ENCODE measurements at places on chromosomes 7 and 10.

DNA sequence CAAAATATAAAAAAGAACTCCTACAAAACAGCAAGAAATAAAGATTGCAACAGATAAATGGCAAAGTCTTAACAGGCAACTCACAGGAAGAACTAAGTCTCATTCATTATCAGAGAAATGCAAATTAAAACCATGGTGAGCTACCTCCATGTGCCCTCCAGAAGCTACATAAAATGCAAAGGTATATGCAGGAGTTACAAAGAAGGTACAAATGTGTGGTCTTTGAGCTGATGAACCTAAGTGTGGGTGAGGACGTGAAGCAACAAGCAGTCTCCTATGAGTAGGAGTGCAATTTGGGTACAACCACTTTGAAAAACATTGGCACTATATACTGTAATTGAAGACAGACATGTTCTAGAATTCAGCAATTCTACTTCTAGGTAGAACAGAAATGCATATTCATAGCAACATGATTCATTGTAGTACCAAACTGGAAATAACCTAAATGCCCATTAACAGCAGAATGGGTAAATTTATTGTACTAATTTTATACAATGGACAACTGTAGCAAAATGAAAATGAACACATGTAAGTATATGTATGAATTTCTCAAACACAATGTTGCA lies 61.6 kb upstream of the KCNMA1 start:
- no peak for DNase-seq

DNA sequence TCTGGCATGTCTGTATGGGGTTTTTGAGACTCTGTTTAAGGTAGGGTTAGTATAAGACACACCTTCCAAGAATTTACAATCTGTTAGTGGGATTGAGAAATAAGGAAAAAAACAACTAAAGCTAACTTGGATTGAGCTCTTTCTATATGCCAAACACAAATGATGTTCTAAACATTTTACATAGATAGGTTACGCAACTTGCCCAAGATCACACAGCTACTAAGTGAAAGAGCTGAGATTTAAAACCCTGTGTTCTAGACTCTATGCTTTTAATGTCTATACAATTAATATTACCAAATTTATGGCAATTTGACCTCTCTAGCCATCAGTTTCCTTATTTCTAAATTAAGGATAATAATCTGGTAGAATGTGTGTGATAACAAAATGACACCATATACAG lies 1056.2 kb downstream of the LRMDA start:
- DNase-seq: no peak

- no peak for DNase-seq
Observed at GRCh38 chr10:36053271-36053670, 411.2 kb upstream of the FZD8 start.

GRCh38 chr10:78225594-78225993 lies 191.9 kb downstream of the RPS24 start:
- no peak for DNase-seq

GRCh38 chr10:69895759-69896158 lies 94.1 kb downstream of the COL13A1 start:
- DNase-seq: no peak

DNA sequence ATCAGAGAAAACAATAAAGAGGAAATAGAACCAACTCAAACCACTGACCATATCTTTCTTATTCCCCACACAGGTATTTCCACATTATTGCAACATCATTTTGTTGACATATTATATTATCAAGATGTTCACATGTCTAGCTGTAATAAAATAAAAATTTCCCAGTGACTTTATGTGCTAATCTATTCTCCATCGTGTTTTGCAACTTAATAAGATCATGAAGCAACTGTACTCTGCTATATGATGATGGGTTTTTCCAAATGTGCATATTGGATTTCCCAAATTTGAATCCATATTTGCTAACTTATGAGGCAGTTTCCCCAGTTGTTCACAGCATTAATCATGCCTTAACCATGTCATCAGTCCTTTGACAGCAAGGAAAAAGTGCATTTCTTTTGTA lies 127.8 kb downstream of the ITGB8 start:
- no peak for DNase-seq

DNA sequence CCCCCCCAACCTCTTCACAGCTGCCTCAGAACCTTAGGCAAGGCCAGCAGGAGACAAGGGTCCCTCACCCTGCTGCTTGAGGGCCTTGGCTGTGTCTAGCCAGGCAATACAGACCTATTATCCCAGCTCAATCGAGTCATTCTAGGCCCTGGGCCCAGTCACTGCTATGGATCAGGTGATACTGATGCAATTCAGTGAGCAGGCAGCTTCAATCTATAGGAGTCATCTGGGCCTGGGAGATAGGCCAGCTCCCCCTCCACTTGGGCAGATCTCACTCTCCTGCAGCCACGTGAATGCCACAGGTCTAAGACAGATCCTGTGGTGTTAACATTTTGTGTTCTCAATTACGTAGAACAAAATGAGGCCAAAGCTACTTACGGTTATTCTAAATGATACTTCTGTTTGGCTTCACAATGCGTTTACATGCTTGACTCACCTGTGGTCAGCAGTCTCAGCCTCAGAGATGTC lies 68.0 kb upstream of the LRRC4 start:
- DNase-seq: no peak

DNA sequence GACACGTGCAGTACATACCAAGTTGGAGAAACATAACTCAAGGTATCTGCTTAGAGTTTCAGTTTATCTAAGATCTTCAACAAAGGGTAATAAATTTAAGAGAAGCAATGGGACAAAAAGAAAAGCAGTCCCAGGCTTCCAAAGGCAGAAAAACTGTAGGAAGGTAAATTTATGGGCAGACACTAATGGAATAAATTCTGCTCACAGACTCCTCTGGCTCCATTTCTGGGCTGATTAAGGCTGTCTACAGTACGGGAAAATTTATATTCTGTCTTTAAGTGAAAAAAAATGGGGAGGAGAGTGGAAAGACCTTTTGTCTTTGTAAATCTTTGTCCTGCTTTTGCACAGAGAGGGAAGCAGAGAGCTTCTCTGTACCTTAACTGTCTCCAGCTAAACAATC lies 587.5 kb upstream of the IGFBP3 start:
- DNase-seq: no peak

DNA sequence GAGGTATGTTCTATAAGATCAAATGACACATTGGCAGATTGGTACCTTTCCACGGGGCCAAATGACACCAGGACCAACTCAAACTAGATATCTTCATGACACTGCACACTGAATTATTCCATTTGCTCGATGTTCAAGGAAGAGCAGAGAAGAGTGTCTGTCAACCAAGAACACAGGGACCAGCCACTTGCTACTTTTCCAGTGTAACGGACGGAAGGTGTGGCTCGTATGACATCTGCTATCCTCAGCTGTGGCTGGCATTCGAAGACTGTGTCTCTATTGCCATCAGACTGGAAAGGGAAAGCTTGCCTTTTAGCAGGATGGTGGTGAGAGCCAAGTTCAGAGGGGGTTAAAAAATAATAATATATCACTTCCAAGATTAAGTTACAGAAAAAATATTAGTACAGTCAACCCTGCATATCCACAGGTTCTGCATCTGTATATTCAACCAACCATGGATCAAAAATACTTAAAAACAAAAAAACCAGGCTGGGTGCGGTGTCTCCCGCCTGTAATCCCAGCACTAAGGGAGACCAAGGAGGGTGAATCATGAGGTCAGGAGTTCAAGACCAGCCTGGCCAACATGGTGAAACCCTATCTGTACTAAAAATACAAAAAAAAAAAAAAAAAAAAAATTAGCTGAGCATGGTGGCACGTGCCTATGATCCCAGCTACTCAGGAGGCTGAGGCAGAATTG lies 237.1 kb downstream of the PRPF18 start:
- no peak for DNase-seq

DNA sequence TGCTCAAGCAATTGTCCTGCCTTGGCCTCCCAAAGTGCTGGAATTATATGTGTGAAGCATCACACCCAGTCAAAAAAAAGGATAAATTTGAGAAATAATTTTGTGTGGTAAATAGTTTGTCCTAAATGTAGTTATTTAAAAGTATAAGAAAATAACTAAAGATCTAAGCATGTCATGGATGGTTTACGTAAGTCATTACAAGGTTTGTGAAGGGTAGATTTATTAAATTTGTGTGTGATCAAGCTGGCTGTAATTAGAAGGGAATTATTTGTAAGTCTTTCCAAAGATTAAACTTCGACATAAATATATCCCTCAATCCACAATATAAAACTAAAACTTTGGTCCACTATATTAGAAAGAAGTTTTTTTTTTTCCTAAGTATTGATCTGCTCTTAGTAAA lies 28.6 kb downstream of the ORC5 start:
- DNase-seq: no peak

DNA sequence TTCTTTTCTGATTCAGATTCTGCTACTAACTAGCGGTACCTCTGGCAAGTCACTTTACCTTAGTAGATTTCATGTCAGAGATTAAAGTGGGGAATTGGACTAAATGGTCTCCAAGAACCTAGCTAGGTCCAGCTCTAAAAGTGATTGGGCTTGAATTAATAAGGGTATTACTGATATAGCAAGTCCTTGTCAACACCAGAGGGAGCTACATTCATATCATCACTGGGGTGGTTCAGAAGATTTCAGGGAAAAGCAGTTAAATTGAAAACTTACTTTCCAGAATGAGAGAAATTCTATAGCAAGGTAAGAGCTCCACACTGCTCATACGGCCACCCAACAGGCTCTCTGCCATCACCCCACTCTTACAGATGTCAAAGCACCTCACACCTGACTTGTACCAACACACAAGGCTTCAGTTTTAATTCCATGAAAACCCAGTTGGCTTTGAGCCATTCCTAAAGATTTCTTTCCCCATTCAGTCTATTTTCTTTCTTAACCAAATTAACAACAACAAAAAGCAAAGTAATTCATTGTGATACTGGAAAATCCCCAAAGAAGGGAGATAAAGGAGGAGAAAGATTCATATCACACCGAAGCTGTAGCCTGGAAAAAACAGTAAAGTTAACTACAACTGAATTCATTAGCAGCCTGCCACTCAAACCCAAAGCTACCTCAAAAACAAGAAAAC lies 38.0 kb upstream of the SPOCK2 start:
- DNase-seq: no peak

GRCh38 chr10:78932054-78932386 lies 136.7 kb upstream of the ZMIZ1 start:
- DNase-seq: no peak

GRCh38 chr10:1402016-1402770 lies 335.1 kb downstream of the ADARB2 start:
- no peak for DNase-seq

- DNase-seq: no peak
Observed at GRCh38 chr7:25947669-25948516, 204.1 kb upstream of the NFE2L3 start.

- DNase-seq: no peak
Observed at GRCh38 chr7:158047391-158048059, 540.1 kb downstream of the PTPRN2 start.

DNA sequence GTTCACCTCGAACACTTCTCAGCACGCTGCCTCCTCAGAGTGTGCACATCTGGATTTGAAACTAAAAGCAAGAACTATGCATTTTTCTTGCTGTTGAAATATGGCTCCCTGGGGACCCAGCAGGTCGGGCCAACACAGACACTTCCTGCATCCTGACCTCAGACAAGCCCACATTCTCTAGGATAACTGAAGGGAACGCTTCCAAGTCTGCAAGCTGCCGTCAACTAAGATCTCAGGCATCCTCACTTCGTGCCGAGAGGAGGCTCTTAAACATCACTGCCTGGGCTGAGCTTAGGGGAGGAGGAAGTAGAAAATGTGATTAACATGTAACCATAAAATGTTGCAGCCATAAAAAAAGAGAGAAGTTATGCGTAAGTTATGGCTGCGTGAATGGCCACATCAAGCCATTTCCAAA lies 65.5 kb downstream of the PYROXD2 start:
- DNase-seq: no peak

- DNase-seq: no peak
Observed at GRCh38 chr10:112247791-112248190, 35.4 kb upstream of the TECTB start.

- DNase-seq: no peak
Observed at GRCh38 chr10:70535001-70535400, 56.4 kb downstream of the PALD1 start.

- no peak for DNase-seq
Observed at GRCh38 chr7:101200862-101201599, at the start of gene MOGAT3. MOGAT3 (minus strand) TSS chr7:101201036; CDS start chr7:101200854, 182 bp downstream.

DNA sequence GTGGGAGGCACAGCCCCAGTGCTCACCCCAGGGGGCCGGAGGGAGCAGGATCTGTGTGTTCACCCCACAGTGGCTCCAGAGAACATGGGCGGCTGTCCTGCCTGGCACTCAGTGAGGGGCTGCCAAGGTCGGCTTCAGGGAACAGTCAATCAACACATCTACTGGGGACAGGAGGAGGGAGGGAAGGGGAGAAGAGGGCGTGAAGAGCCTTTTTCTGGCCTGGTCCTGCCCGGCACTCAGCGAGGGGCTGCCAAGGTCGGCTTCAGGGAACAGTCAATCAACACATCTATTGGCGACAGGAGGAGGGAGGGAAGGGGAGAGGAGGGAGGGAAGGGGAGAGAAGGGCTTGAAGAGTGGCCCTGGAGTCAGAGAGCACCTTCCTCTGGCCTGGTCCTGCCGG lies 184.9 kb downstream of the ADARB2 start:
- DNase-seq: no peak

GRCh38 chr7:134962270-134962780 lies 24.0 kb upstream of the AGBL3 start:
- DNase-seq: no peak

GRCh38 chr10:52961323-52961722 lies 188.7 kb upstream of the MBL2 start:
- DNase-seq: no peak

DNA sequence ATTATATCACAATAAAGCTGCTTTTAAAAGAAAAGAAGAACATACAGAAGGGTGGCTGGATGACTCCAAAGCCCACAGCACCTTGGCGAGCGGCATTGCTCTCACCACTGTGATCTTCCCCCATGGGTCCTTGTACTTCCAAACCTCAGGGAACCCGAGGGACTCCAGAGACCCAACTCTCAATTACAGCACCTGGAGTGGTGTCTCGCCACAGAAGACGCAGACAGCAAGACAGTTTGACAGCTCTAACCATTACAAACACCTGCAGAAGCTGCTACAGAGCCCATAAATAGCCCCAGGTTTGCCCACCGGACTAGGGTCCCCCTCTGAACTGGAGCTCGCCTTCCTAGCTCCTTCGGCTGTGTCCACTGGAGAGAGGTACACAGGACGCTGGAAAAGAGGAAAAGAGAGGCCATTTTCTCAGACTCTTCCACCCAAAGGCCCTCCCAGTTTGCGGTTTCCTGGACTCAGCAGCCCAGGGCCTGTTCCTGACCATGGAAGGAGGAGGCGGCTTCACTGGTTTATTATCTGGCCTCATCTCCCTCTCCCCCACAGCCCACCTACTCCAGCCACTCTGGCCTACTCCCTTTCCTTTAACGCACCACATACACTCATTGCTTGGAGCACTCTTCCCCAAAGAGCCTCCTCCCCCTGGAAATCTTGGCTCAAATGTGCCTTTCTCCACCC lies 1.9 kb downstream of the PIK3AP1 start:
- no peak for DNase-seq

- DNase-seq: no peak
Observed at GRCh38 chr7:80411621-80412020, 100.2 kb downstream of the GNAT3 start.

DNA sequence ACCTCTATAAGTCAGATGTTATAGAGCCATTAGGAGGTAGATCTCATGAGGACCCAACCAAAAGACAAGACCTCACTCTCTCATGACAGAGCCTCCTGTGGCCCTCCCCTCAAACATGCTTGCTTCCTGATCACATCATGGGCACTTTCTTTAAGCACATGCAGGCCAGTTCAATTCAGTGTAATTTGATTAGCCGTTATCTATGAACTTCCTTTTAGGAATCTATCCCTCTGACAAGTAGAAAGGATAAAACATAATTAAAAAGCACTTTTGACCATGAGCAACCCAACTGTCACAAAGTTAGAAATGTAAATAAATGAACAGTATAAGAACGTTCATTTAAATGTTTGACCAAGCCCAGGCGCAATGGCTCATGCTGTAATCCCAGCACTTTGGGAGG lies 27.7 kb upstream of the TMEM254 start:
- DNase-seq: no peak
